Right hindlimb (tissue), 1 donor: ENCODE measurements at places on chromosomes 3 and 15.

DNA sequence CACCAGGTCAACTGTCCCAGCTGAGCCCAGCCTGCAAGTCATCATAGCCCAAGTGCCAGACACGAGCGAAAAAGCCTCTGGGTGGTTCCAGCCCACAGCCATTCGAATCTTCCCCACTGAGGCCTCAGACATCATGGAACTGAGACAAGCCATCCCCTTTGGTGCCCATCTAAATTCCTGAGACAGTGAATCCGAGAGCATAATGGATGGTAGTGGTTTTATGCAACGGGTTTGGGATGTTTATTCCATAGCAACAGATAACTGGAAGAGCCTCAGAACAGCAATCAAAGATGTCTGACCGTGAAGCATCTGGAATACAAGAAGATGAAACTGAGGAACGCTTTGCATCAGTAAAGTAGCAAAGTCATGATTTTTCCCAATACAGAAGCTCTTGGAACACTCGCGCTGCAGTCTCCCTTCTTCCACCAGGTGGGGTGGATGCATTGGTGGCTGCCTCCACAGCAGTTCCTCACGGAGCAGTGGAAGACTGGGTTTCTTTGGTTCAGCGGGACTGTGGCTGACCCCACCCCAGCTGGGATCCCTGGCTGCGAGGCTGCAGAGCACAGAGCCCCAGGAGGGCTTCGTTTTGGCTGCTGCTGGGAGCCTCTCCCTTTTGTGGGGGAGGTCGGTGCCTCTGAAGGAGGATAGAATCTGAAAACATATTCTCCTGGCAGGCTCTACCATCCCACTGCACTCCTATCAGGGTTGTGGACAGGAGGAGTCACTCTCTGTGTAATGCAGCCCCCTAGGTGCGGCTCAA, 26.4 kb upstream of the PDE8A start:
- peak; percentile 73 for DNase-seq

DNA sequence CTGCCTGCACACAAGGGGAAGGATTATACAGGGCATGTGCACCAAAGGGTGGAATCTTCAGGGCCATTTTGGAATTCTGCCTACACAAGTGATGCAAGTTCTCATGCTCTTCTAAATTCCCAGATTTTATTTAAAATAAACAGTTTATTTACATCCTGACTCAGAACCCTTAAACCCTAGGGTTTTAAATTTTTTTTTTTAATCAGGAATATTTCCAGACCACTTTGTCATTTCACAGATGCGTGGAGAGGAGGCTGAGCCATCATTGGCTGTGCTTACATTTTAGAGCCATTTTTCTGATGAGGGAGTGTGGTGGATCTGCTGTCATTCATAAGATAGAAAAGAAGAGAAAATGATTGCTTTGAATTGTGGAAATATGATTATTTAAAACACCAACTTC, 65.2 kb upstream of the MNS1 start:
- DNase-seq = no peak

DNA sequence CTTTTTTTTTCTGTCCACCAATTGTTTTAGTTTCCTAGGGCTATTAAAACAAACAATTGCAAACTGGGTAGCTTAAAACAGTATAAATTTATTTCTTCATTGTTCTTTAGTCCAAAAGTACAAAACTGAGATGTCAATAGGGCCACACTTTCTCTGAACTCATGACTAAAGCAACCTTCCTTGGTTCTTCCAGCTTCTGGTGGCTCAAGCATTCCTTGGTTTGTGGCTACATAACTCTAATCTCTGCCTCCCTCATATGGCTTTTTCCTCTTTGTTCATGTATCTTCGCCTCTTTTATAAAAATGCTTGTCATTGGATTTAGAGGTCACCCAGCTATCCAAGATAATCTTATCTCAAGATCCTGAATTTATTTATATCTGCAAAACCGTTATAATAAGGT, 914.5 kb upstream of the EPHA6 start:
- DNase-seq = no peak

DNA sequence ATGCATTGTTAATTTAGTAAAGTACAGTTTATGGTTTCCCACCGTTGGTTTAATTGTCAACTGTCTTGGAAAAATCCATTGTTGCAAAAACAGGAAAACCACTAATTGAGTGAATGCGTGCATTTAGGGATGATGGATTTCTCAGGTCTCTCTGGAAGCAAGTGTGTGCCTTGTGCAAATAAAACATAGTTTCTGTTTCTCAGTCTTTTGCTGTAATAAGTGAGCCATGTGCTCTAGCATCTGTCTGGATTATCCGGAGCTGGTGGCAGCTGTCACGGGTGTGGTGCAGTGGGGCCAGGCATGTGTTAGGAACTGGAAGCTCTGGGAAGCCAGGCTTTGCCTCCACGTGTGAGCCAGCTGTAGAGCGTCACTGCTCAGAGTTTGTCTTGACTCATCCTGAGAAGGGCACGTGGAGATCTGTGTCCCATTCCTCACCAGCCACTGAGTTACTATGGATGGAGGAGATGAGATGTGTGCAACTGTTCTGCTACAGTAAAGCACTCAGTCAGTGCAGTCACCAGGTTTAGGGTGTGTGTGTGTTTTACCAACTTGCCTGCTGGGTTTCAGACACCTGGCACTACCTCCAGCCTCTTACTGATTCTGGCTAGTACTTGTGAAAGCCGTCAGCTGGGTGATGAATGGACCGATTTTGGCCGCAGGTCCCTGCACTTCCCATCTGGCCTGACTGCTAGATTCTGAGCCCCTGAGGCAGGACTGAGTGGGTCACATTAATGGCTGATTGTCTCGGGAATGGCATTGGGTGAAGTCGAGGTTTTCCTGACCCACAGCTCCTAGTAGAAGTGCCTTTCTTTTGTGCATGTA, 7.2 kb downstream of the APBA2 start:
- no peak for DNase-seq

- no peak for DNase-seq
Observed at GRCh38 chr3:131549340-131549739, 46.6 kb upstream of the MRPL3 start.

DNA sequence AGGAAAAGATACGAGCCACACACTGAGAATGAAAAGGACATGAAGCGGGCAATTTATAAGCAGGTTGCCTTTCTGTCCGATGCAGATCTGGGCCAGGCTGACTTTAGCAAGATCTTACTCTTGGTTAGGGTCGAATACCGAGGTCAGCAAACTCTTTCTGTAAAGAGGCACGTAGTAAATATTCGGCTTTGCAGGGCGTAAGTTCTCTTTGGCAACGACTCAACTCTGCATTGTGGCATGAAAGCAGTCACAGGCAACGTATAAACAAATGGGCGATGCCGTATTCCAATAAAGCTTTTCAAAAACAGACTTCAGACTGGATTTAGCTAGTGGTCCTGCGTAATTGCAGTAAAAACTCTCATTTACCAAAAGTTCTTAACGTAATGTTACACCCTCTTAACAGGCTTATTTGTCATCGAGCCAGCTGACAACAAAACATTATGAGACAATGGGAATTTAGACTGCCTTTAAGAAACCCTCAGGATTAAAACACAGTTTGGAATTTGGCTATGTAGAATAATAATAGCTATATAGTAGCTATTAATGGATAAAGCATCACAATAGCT, 13.1 kb upstream of the RPL35A start:
- no peak for DNase-seq

GRCh38 chr3:65173841-65174240, 486.0 kb upstream of the ADAMTS9 start:
- no peak for DNase-seq

DNA sequence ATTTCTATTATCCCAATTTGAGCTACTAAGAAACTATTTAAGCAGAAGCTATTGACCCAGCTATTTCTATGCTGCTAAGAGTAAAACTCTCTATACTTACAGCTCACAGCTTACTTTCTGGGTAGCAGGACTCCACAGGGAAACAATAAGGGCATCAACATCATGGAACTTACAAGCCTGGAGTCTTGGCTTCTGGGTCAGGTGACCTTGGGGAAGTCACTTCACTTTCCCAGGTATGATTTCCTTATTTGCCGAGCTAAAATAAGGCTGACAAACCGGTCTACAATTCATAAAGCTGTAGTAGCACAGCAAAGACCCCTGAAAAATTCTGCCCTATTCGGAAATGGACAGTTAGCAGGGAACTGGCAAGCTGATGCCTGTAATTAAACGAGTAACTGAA, 278.3 kb upstream of the NR2F2 start:
- no peak for DNase-seq

- DNase-seq = no peak
Observed at GRCh38 chr3:187327845-187328244, 36.3 kb upstream of the MASP1 start.

DNA sequence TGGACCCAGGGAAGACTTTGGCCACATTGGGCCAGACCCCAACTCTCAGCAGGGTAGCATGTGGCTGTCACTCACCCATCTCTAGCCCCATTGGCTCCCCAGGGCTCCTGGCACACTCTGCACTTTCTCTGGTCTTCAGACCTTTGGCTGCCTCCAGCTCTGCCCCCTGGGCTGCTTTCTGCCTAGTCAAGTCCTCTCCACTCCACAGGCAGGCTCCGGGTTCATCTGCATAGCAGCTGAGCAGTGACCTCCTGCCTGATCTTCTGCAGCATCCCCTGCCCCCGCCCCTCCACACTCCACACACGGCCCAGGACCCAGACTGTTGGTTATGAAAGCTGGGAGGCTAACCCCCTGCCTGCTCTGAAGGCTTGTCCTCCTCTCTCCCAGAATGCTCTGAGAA, 8.4 kb upstream of the C15orf39 start:
- no peak for DNase-seq

GRCh38 chr3:156460206-156460611, 94.7 kb downstream of the SSR3 start:
- DNase-seq = no peak

- peak; percentile 18 for DNase-seq
Observed at GRCh38 chr3:52527732-52528585, 5.7 kb downstream of the NT5DC2 start.

GRCh38 chr15:52994290-52994689, 204.2 kb upstream of the ONECUT1 start:
- DNase-seq = no peak

DNA sequence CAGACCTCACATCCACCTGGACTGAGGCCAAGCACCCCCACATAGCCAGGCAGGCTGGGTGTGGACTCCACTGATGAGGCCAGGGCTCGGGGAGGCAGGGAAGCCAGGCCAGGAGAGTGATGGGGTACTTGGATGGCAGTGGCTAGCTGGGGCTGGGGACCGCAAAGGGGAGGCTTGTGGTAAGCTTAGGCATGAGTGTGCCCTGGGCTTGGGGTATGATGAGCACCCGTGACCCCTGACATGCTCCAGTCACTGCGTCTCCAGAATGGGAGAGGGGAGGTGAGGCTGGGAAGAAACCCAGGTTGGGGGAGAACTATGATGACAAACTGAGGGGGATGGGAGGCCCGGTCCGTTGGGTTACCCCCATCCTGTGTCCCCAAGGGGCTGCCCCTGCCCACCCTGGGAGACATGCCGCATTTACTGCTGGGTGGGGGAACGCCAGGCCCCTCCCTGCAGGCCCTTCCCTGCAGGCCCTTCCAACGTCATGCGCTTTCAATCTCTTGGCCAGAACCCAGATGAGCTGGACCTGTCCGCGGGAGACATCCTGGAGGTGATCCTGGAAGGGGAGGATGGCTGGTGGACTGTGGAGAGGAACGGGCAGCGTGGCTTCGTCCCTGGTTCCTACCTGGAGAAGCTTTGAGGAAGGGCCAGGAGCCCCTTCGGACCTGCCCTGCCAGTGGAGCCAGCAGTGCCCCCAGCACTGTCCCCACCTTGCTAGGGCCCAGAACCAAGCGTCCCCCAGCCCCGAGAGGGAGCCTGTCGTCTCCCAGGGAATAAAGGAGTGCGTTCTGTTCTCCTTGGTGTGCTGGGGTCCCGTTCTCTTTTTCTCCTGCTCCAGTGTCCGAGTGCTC, 34.1 kb downstream of the TSPAN3 start:
- peak; percentile 45 for DNase-seq

- no peak for DNase-seq
Observed at GRCh38 chr15:66679657-66680108, 22.4 kb upstream of the SMAD6 start.

DNA sequence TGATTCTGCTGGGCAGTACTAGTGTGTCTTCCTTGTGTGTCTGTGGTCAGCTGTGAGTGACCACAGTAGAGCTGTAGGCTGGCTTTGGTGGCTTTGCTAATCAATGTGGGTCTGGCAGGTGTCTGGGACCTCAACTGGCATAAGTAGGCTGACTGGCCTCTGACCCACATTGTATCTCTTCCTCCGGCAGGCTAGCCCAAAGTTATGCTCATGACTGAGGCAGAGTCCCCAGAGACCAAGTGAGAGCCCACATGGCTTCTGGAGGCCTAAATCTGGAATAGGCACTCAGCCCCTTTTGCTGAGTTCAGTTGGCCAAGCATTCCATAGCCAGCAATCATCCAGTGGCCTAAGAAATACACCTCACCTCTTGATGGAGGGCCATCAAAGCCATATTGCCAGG, 289.1 kb upstream of the SUCLG2 start:
- DNase-seq = no peak

DNA sequence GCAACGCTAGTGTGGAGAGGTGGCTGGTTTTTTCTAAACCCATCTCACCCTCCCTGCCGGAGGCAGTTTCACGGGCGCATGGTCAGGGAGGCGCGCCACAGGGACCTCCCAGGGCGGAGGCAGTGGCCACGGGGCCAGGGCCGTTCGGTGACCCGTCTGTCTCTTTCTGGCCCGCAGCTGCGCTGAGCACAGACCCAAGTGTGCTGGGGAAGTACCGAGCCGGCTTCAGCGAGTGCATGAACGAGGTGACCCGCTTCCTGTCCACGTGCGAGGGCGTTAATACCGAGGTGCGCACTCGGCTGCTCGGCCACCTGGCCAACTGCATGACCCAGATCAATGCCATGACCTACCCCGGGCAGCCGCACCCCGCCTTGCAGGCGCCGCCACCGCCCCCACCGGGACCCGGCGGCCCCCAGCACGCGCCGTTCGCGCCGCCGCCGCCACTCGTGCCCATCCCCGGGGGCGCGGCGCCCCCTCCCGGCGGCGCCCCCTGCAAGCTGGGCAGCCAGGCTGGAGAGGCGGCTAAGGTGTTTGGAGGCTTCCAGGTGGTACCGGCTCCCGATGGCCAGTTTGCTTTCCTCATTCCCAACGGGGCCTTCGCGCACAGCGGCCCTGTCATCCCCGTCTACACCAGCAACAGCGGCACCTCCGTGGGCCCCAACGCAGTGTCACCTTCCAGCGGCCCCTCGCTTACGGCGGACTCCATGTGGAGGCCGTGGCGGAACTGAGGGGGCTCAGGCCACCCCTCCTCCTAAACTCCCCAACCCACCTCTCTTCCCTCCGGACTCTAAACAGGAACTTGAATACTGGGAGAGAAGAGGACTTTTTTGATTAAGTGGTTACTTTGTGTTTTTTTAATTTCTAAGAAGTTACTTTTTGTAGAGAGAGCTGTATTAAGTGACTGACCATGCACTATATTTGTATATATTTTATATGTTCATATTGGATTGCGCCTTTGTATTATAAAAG, 1.8 kb downstream of the HES1 start:
- peak; percentile 69 for DNase-seq

GRCh38 chr3:4780545-4780957, 198.7 kb upstream of the BHLHE40 start:
- no peak for DNase-seq

DNA sequence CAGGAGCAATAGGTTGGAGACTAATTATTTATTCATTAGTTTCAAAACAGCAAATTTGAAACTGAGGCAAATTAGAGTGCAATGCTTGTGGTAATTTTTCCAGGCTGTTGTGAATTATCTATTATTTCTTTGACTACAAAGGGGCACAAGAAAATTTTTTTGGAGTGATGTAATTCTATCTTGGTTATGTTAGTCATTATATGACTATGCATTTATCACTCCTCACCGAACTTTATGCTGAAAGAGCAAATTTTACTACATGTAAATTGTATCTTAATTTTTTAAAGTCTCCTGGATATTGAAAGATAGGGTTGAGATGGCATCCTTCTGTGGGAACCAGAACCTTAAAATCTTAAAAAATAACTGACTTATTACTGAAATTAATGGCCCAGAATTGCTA, 320.0 kb upstream of the ROBO1 start:
- no peak for DNase-seq

GRCh38 chr15:63987796-63988378, 58.4 kb downstream of the DAPK2 start:
- DNase-seq = no peak
